B cell (primary cell): ENCODE measurements at places on chromosomes 1 and 21.

DNA sequence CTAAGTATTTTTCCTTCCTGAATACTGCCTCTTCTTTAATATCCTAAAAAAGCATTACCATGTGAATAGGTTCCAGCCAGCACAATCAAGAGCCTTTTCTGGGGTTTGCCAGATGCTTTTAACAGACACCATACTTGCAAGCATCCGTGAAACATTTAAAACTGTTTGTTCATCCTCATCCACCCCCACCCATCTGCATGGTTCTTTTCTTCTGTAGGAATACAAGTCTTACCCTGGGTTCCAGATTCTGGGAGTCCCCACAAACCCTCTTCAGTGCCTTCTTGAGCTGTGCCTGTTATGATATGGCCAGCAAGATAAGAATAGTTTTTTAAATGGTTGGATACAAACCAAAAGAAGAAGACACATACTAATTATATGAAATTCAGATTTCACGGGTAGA lies 354.9 kb upstream of the PLXNA2 start:
- DNase-seq, result no peak

GRCh38 chr1:56329970-56330369 lies 249.4 kb downstream of the PLPP3 start:
- DNase-seq, result no peak

GRCh38 chr1:16386454-16387113 lies 19.5 kb downstream of the SZRD1 start:
- DNase-seq, result peak; percentile 47

DNA sequence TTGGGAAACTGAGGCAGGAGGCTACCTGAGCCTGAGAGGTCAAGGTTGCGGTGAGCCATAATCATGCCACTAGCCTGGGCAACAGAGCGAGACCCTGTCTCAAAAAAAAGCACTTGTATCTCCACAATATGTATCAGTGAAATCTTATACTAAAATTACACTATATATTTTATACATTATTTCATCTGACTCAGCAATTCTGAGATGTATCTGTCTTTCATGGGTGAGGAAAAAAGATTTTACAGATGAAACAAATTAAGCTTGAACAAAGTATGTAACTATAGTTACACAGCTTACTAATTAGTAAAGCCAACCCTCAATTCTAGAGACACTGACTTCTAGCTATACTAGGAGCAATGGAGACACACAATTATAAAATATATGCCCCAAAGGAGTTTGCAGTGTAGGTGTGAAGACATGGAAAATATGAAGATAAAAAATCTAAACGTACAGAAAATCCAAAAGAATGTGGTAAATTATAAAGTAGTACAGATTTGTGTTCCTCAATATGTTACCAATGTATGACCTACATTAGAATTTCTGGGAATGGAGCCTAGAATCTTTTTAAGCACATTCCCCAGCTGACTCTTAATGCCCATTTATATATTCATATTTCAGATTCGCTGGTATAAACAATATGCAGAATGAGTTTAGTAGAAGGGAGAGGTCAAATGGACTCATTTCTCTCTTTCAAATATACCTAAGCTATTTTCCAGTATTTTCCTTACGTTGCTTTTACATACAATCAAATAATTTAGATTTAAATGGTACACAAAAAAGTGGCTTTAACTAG lies 14.6 kb downstream of the GTF2B start:
- DNase-seq, result no peak

DNA sequence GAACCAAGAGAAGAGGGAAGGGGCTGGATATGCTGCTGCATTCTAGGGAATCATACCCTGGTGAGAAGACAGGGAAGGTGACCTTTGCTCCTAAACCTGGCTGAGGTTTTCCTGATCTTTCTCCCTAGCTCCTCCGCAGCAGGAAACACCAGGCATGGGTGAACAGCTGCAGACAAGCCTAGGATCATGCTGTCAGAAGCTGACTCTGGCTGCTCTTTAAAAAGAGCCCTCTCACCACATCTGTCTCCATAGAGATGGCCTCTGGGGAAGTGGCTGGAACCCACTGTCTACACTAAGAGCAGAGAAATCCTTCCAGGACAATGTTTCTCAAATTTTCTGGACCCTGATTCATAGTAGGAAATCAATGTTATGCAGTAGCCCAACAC lies 57.6 kb downstream of the CD34 start:
- DNase-seq, result no peak

- DNase-seq, result no peak
Observed at GRCh38 chr1:117627546-117628130, 21.8 kb downstream of the TENT5C start.
